ENCODE measurements at places on chromosomes 2 and 18. TPM values are rescaled to one million over a fixed set of nuclear protein-coding genes. Genes with fewer than 3 reads are reported as not detected.

Gene ALPP
- total RNA-seq: not detected

Gene RAD51AP2
- total RNA-seq: not detected

Gene CDH2
- total RNA-seq: 1.1 TPM

Gene CCDC102B
- 7.3 TPM for total RNA-seq

Gene CTAGE1
- not detected for total RNA-seq

Gene CD28
- total RNA-seq: not detected

Gene FAM237A
- not detected for total RNA-seq

Gene ARMC9
- total RNA-seq: 25.4 TPM

Gene CREB1
- 25.0 TPM for total RNA-seq

Gene FAP
- total RNA-seq: 134 TPM

Gene MERTK
- total RNA-seq: 0.39 TPM

Gene IL1R1
- 61.8 TPM for total RNA-seq

Gene DHRS9
- total RNA-seq: not detected

Measured in subcutaneous preadipocyte (primary cell).